ENCODE measurements at places on chromosomes 12 and 14. TPM values are rescaled to one million over a fixed set of nuclear protein-coding genes. Genes with fewer than 3 reads are reported as not detected.
A peak's percentile ranks its signal among the peaks of the same experiment; 100 is the strongest.

The SYNE2 gene
- 20.7 TPM for total RNA-seq

DNA sequence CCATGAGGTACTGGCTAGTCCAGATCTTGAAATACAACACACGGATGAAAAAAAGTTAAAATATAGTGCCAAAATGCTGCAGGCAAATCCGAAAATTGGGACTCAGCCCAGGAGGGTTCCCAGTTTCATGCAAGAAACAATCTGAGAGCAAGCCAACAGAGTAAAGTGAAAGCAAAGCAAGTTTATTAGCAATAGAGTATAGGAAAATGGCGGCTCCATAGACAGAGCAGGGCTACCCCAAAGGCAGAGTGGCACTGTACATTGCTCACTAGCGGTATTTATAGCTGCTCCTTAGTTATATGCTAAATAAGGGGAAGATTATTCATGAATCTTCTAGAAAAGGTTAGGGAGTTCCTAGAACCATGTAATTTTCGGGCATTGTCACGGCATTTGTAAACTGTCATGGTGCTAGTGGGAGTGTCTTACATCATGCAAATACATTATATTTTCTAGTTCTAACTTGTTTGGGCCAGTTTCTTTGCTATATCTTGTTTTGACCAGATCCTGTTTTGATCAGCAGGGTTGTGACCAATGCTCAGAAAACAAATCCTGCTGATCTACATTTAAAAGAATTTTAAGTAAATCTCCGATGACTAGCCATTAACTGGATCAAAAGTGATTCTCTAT lies 29.1 kb downstream of the RECQL start:
- H3K4me1 ChIP-seq: no peaks in the 10 kb centered on the region
- H3K36me3 ChIP-seq: peaks cover 10% of the 10 kb centered on the region
- H3K27me3 ChIP-seq: no peaks in the 10 kb centered on the region
- H3K4me3 ChIP-seq: no peak overlapping the region

- H3K27ac ChIP-seq: no peak overlapping the region
- no peak overlapping the region for H3K4me3 ChIP-seq
- DNase-seq: no peak
- H3K36me3 ChIP-seq: no peaks in the 10 kb centered on the region
- no peaks in the 10 kb centered on the region for H3K27me3 ChIP-seq
These were observed 6.3 kb upstream of the MAP1LC3B2 start for GRCh38 chr12:116552773-116553373.

The LUM gene
- total RNA-seq: 0.15 TPM

- no peaks in the 10 kb centered on the region for H3K36me3 ChIP-seq
- H3K4me3 ChIP-seq: no peak overlapping the region
- DNase-seq: no peak
- H3K27ac ChIP-seq: no peak overlapping the region
- H3K27me3 ChIP-seq: no peaks in the 10 kb centered on the region
- no peaks in the 10 kb centered on the region for H3K4me1 ChIP-seq
These were observed 42.1 kb upstream of the USP44 start for GRCh38 chr12:95593266-95593871.

The NUAK1 gene
- total RNA-seq: 9.8 TPM

The NANOG gene
- not detected for total RNA-seq

DNA sequence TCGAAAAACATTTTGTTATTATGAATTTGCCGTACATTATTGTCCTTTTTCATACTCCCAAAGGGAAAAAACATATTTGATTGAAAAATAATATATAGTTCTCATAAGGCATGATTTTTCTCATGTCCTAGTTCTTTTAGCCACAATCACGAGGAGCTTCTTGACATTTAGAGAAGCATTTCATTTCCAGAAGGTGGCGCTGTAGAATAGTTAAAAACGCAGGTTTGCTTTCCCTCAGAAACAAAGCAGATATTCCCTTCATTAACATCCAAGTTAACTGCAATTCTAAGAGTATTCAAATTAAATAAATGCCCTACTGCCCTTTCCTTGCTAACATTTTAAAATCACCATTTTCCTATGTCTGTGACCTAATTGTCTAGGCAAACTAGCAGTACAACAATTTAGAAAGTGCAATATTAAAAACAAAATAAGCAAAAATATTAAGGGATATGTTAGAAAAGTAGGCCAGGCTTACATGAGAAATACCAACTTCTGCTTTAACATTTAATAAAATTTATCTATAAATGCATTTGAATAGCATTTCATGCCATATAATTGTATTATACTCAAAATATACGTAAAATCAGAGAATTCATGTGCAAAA lies 10.9 kb upstream of the PIK3C2G start:
- no peak overlapping the region for H3K4me3 ChIP-seq
- H3K27ac ChIP-seq: no peak overlapping the region
- peak; percentile 75 for DNase-seq

DNA sequence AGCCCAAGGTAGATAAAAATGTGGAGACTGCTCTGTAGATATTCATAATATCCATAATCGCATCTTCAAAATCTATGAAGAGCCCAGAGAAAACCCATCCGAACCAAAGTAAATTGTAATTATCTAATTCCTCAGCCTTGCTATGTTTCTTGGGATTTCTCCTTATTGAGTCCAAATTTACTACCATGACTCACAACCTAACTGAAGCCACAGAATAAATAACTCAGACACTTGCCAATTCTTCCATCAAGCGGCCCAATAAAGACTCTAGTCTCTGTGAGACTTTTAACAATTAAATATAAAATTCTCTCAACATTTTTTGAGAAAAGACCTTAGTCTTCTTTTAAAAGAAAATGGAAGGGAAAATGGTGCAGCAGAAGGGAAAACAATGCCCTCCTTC lies 409.8 kb downstream of the DAD1 start:
- H3K4me3 ChIP-seq: no peak overlapping the region
- H3K36me3 ChIP-seq: no peaks in the 10 kb centered on the region
- no peaks in the 10 kb centered on the region for H3K4me1 ChIP-seq
- H3K27ac ChIP-seq: no peak overlapping the region
- DNase-seq: peak; percentile 51

The GSC gene
- not detected for total RNA-seq

GRCh38 chr12:116898669-116899068 lies 12.1 kb upstream of the FBXW8 start:
- no peak overlapping the region for H3K27ac ChIP-seq
- H3K36me3 ChIP-seq: no peaks in the 10 kb centered on the region
- H3K4me1 ChIP-seq: no peaks in the 10 kb centered on the region
- DNase-seq: no peak

The ASCL1 gene
- not detected for total RNA-seq

DNA sequence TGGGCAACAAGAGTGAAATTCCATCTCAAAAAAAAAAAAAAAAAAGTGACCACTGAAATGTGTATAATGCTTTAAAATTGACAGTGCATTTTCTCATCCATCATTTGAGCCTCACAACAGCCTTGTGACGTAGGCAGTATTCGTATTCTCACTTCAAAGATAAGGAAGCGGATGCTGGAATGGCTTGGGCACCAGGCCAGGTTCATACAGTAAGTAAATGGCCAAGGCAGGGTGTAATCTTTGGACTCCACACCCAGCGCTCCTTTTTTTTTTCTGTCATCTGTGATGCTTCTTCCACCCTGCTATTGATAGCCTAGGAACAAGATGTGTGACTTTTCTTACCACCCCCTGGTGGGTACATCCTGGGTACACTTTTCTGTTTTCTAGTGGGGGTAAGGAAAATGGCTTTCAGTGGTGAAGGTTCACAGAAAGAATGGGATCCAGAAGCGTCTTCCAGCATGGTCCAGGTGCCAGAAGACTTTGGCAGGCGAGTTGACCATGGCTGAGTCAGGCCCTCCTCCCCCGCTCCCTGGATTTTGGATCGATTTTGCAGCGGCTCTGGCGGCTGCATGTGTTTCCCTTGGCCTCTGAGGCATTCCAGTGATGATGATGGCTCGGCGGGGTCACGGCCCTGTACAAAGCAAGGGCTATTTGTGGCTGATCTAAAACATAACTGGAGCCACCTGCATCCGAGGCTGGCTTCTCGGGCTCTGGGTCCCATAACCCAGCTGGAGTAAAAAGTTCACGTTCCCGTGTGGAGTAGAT lies 110.6 kb downstream of the CACNA1C start:
- H3K4me1 ChIP-seq: no peaks in the 10 kb centered on the region
- H3K27me3 ChIP-seq: peaks cover 11% of the 10 kb centered on the region
- no peak for DNase-seq

The RNASE7 gene
- not detected for total RNA-seq

The OR4E2 gene
- total RNA-seq: not detected

- DNase-seq: no peak
- H3K27ac ChIP-seq: no peak overlapping the region
These were observed 18.5 kb downstream of the NCOR2 start for GRCh38 chr12:124548854-124549378.

The MYF5 gene
- total RNA-seq: not detected

Data from PC-3 (cell line).